NT2/D1 (cell line): ENCODE measurements at places on chromosomes 3 and 15.

DNA sequence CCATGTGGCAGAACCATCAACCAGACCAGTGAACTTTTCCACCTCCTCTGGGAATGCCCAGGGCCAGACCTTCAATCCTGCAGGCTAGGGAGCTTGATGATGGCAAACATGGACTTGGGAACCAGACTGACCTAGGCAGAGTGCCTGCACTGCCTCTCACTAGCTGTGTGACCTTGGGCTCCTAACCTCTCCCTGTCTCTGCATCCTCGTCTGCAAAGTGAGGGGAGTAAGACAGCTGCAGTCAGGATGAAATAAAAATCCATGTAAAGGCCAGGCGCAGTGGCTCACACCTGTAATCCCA is 17.5 kb upstream of the LOXL1 start:
- no peak for DNase-seq

DNA sequence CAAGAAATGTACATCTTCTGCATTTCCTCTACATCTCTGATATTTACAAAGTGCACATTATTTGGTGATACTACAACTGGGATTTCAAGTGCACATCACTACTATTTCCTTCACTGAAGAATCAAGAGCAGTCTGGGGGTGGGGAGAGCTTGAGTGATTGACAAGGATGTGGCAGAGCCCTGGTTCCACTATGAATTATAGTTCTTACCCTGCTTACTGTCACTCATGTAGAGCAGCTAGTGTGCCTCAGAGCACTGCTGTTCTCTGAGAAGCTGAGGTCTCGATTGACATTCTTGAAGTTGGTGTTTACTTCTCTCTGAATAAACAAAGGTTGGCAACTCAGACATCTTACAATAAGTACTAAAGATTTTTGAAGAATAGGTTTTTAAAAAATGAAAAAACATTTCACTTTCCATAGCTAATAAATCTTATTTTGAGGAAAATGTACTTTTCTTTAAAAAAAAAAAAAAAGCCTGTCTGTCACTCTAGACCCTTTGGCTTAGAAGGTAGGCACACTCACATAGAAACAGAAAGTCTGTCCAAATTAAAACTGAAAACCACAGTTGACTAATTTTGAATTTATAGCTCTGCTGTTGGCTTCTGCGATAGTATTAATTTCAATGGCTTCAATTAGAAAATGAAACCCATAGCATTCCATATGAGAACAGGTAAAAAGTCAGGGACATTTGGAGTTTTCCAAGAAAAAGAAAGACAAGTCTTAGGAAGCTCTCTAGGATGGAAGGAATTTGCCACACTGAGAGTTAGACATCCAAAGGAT is 5.6 kb downstream of the GREM1 start:
- no peak for DNase-seq

- no peak for DNase-seq
Observed at GRCh38 chr3:72625602-72626337, 222.5 kb downstream of the SHQ1 start.

- no peak for DNase-seq
Observed at GRCh38 chr3:140363801-140364200, 314.1 kb upstream of the TRIM42 start.

DNA sequence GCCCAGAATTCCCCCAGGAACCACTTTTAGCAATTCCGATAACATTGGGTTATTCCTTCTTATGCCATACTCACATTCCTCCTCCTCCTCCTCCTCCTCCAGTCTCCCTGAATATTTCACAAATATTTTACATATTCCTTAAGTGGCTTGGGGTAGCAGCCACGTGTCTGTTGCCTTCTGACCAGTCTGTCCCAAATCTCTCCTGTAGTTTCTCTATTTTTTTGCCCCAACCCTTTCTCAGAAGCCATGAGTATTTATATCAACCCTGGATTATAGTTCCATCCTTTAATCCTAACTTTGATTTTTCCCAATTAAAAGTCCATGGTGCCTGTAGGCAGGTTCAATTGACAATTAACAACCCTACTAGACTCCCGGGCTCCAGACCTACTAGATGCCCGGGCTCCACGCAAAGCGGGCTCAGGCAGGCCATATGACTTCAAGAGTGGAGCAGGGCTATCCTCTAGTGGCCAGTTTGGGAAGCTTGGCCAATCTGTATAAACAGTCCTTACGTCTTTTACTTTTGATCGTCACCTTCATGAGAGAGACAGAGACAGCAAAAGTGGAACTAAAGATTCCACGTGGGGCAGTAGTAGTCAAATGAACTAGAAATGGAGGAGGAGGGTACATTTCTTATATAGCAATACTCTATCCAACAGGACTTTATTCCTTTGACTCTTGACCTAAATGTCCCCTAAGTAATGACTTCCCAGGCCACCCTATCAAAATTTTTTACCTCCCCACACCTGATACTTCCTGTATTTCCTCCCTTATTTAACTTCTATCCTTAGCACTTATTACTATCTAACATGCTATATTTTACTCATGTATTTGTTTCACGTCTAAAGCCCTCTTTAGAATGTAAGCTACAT is 69.7 kb downstream of the USF3 start:
- DNase-seq: peak; percentile 61

- DNase-seq: peak; percentile 20
Observed at GRCh38 chr3:126358038-126358815, 1.0 kb upstream of the KLF15 start.

DNA sequence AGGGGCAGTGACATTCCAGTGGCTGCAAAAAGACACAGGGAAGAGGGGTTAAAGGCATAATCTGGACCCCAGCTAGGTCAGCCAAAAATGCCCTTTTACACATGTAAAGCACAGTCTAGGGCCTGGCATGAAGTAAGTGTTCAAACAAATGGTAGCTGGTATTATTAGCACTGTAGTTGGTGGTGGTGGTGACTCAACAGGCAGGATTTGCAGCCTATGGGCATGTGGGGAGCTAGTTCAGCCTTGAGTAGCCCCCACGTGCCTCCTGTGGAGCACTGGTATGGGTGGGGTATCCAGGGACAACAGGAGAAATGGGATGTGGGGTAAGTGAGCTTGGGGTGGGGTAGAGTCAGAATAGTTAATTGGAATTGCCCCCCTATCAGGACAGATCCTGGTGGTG is 27.6 kb downstream of the DNASE1L3 start:
- DNase-seq: no peak

- DNase-seq: no peak
Observed at GRCh38 chr15:81911022-81911971, 134.5 kb downstream of the MEX3B start.

- no peak for DNase-seq
Observed at GRCh38 chr3:66836363-66837152, 161.5 kb upstream of the KBTBD8 start.

- peak; percentile 62 for DNase-seq
Observed at GRCh38 chr3:17894434-17895060, 152.1 kb upstream of the TBC1D5 start.

DNA sequence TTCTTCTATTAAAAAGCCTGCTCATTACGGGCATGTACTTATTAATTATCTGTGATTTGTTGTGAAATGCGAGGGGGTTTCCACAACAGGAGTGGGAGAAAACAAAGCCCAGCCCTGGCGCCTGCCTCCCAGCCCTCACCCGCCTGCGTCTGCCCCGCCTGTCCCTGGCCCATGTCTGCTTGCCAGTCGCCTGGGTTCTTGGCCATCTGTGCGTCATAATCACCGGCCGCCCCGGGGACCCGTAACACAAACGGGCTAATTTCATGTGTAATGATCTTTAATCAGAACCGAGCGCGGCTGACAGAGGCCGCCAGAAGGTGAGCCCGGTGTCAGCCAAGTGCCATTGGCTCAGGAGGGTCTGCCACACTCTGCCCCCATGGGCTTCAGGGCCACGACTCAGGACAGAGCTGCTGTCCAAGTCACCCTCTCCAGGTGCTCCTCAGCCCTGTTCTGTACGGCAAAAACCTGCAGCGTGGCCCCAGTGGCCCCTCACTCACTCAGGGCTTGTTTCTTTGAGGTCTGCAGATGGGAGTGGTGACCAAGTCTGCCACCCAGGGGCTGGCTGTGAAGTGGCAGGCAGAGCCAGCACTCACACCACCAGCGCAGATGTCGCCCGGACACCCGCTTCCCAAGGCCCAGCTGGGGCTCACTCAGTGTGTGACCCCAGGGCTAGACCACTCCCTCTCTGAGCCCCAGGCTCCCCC is 28.8 kb upstream of the TMEM115 start:
- DNase-seq: no peak

GRCh38 chr15:66846811-66847210 is 144.8 kb downstream of the SMAD6 start:
- no peak for DNase-seq

- DNase-seq: no peak
Observed at GRCh38 chr15:61768131-61768530, 292.1 kb downstream of the VPS13C start.

DNA sequence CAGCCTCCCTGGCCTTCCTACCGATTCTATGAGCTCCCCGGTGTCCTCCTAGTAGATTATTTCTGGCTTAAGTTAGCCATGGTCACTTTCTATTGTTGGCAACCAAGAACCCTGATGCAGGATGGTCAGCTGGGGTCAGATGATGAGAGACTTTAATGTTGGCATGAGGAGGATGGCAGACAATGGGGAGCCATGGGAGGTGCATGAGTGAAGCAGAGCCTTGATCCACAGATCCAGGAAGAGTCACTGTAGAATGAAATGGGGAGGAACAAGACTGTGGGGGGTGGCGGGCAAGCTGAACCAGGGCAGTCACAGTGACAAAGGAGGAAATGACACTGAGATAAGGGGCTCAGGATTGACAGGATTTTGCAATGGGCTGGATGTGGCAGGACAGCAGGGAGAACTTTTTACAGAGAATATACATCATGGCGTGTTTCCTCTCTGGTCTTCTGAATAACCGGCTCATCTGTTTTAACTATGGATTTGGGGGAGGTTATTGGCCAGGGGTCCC is 60.9 kb downstream of the RPLP1 start:
- no peak for DNase-seq

DNA sequence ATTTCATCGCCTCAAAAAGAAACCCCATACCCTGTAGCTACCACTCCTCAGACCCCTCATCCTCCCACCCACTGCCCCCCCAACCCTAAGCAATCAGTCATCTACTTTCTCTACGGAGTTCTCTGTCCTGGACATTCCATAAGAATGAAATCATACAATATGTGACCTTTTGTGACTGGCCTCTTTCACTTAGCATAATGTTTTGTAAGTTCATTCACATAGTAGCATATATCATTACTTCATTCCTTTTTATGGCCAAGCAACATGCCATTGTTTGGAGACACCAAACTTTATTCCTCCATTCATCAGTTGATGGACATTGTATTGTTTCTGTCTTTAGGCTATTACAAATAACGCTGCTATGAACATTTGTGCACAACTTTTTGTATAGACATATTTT is 64.2 kb downstream of the TNIK start:
- no peak for DNase-seq

DNA sequence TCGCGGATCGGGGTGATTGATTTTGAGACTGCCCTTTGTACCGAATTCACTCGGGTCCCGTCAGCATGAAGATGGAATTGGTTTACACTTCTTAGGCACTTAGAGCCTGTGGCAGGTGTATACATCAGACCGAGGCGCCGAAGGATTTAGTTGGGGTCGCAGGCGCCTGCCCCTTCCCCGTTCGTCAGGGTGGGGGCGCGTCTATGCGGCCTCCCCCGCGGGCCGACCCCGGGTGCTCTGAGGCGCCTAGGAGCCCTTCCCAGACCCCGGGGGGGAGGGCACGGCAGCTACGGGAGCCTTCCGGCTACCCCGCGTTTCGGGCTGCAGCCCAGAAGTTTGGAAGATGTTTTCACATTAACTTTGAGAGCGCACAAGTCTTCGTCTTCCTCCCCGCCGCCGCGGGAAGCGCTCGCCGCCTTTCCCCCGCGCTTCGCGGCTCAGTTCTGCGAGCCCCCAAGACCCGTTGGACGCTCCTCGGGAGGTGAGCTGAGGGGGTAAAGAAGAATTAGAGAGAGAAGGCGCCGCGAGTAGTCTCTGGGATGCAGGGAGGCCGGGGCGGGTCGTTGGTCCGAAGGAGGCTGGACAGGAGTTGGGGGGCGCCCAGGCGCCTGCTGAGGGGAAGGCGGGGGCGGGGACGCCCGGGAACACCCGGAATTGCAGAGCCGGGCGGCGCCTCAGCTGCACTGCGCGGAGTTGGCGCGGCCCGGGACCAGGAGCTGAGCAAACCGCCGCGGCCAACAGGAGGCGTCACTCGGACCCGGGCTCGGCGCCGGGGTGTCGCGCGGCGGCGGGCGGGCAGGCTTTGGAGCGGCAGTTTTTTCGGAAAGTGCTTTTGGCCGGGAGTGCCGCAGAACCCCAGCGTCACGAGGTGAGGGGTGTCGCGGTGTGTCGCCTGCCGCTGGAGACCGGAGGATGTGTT is 780 bp downstream of the TIPARP start:
- DNase-seq: peak; percentile 63

DNA sequence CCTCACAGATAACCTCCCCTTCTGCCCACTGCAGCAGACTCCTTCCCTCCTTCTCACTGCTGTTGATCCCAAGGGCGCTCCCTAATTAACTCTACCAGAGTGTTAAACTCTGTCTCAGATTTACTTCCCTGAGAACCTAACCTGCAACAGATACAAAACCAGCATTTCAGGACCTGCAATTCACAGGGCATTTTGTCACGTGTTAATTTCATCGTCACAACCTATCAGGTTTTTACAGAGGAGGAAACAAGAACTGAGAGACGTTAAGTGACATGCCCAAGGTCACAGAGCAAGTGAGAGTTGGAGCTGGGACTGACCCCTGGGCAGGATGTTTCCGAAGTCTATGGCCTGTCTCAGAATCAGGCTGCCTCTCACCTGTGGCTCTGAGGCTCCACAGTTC is 223.9 kb downstream of the UACA start:
- no peak for DNase-seq

- DNase-seq: no peak
Observed at GRCh38 chr15:93848490-93848889, 382.9 kb upstream of the MCTP2 start.

DNA sequence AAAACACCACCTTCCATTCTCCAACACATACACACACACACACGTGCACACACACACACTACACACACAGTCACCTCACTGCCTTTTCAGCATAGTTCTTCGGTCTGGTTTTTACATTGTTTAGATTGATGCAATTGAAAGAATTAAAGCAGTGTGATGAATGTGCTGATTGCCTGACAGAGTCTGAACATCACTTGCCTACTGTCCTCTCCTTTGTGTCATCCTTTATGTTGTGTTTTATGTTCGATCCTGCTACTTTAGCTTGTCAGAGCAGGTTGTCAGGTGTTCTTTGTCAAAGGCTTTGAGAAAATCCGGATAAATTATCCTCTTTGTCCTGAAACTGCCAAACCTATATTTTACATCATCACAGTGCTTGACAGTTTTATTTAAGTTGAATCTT is 80.4 kb downstream of the IQCH start:
- DNase-seq: no peak

- DNase-seq: no peak
Observed at GRCh38 chr15:83322061-83322460, 37.6 kb upstream of the BNC1 start.

DNA sequence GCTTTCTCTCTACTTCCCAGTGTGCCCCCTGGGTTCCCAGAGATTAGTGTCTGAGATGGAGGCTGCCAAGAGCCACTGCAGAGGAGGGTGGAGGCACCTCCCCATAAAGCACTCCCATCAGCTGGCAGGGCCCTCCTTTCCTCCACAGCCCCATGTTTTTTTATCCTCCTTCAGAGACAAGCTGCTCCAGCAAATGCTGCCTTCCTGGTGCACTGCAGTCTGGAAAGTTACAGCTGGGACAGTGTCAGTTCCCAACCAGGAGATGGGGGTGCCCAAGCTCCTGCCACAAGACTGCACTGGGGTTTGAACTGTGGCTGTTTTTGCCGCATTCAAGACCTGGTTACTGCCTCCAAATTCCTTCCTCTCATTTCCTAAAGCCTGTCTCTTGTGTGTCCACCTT is 206.1 kb downstream of the CADPS start:
- DNase-seq: no peak
